ENCODE measurements at places on chromosomes 7 and 10. TPM values are rescaled to one million over a fixed set of nuclear protein-coding genes. Genes with fewer than 3 reads are reported as not detected.

Gene ASB4
- not detected for total RNA-seq

Gene IL6
- 0.87 TPM for total RNA-seq

- peak; percentile 80 for DNase-seq
These were observed 9.8 kb downstream of the SAP25 start for GRCh38 chr7:100563809-100564400.

DNA sequence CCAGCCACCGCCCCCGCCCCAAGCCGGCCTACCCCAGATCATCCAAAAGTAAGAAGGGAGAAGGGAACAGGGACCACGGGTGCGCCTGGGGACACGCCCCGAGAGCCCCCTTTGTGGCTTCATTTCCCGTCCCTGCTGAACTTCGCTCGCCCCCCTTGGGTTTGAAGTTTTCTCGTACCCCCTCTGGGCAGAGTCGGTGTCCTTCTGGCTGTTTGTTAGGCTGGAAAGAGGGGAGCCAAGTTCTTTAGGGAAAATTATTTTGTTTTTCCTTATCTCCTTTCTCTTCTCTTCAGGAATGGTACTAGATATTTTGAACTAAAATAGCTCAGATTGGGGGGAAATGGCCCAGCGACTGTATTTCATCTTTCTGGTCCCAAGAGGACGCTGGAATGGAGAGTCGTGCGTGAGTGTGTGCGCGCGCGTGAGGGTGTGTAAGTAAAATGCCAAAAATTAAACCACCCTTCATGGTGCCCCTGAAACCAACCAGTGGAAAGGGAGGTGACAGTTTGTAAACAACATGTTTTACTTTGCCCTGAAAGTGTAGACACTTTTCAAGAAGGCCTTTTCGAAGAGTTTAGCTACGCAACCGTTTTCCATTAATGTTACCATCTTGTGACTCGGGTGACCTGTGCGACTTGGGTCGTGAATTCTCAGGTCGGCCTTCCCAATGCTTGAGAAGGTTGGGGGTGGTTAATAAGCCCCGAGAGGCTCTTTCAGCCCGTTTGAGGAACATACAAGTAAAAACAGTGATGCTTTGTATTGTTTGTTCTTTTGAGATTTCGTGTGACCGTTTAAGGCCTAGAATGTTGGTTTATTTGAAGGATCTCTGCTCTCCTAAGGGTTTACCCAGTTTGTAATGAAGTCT lies 694 bp downstream of the RBM20 start:
- DNase-seq, result peak; percentile 24

- peak; percentile 46 for DNase-seq
These were observed 15.6 kb downstream of the ADAM8 start for GRCh38 chr10:133260895-133261725.

GRCh38 chr7:76073335-76073990 lies 25.6 kb downstream of the MDH2 start:
- DNase-seq, result no peak

Gene INMT
- total RNA-seq, result under 0.01 TPM

DNA sequence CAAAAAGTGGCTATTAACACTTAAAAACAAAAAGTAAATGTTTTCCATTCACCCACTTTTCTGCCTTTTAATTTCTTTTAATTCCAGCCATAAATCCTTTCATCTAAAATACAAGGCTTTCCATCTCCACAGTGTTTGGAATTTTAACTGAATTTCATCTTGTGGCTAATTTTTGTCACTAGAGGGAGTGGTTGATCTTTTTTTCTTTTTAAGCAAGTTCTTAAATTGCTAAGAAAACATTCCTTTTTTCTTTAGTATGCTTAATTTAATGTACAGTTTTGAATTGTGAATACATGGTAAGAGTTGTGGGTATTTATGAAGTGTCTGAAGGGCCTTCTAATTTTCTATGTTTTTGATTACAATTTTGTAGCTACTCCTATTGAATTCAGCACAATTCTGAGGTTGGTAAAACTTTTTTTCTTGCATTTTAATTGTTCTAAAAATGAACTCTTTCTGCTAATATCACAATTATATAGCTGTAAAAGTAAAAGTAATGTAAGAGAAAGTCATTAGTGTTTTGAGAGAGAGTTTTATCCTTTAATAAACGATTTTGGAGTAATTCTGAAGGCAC lies 54.9 kb upstream of the ANK3 start:
- peak; percentile 61 for DNase-seq

DNA sequence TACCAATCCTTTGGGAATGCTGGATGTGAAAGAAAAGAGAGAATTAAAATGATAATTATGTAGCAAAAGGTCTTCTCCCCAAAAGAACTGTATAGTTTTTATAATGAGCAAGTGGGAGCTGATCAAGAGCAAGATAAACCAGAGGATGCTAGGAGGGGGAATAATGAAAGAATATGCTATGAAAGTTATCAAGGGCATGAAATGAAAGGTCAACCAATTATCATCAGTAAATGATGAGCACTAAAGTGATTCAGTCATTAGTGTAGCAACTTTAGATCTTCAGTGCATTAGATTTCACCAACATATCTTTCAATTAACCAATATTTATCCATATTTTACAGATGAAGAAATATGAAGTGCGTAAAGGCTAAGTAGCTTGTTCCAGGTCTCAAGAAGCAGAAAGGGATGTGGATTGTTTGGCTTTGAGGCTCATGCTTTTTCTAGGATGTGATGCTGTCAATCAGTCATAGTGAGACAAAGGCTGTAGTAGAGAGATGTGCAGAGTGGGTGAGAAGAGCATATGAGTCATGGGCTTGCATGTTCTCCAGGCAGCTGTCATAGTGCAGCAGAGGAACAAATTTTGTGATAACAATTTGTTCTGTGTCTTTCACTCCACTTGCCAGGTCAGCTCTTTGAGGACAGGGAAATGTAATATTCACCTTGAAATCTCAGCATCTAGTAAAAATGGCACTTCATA lies 5.7 kb upstream of the OR2F2 start:
- DNase-seq, result no peak

Gene AGBL3
- total RNA-seq, result 0.44 TPM

GRCh38 chr10:46309511-46310142 lies 22.8 kb downstream of the ANTXRL start:
- no peak for DNase-seq

DNA sequence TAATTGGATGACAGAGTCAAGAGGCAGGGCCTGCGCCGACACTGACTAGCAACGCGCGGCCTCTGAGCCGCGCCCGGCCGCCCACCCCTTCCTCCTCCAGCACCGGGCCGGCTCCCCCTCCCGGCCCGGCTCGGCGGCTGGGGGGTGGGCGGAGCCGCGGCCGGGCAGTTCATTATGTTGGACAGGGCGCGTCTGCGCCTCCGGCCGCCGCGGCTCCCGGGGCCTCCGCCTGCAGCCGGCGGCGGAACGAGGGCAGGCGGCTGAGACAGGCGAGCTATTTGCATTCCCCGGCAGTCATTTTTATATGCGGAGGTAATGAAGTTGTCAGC lies 106.7 kb downstream of the SNX10 start:
- peak; percentile 83 for DNase-seq

Gene GNG11
- 479 TPM for total RNA-seq

GRCh38 chr10:69268761-69269416 lies 9.4 kb upstream of the HK1 start:
- DNase-seq, result no peak

GRCh38 chr10:78768041-78768835 lies 300.5 kb upstream of the ZMIZ1 start:
- DNase-seq, result no peak

DNA sequence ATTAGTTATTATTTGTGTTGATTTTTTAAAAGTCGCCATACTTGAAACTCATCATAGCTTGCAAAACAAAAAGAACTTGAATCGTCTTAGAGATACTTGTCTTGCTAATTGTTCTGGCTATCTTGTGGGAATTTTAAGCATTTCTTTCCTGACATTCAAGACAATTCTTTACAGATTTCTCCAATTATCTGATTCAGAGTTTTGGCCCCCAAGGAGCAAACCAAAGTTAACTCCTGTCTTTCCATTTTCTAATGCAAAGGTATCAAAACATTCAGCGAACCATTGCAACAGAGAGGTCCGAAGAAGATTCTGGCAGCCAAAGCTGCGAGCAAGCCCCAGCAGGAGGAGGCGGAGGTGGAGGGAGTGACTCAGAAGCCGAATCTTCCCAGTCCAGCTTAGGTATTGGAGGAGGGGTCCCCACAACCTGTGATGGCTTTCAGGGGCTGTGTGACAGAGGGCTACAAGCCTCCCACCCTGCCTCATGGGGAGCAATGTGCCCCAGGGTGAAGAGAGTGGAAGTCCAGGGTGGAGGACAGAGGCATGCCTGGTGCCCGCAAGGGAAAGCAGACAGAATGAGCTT lies 119.4 kb upstream of the STK17A start:
- DNase-seq, result no peak

Gene CLDN3
- total RNA-seq, result 0.44 TPM

Gene LRRC4
- total RNA-seq, result 0.65 TPM

- no peak for DNase-seq
These were observed 157.5 kb upstream of the NFE2L3 start for GRCh38 chr7:25994433-25994994.

- DNase-seq, result no peak
These were observed 296.3 kb upstream of the ZMIZ1 start for GRCh38 chr10:78772486-78772885.

Gene THSD7A
- 16.1 TPM for total RNA-seq

Gene UTF1
- total RNA-seq, result not detected

GRCh38 chr7:101635484-101635883 lies 6.4 kb upstream of the MYL10 start:
- no peak for DNase-seq

GRCh38 chr7:136665878-136666509 lies 202.5 kb upstream of the CHRM2 start:
- DNase-seq, result no peak

Gene ABCC2
- total RNA-seq, result 0.44 TPM

Gene LIPN
- not detected for total RNA-seq

- no peak for DNase-seq
These were observed 62.9 kb upstream of the BET1 start for GRCh38 chr7:94067047-94067446.

DNA sequence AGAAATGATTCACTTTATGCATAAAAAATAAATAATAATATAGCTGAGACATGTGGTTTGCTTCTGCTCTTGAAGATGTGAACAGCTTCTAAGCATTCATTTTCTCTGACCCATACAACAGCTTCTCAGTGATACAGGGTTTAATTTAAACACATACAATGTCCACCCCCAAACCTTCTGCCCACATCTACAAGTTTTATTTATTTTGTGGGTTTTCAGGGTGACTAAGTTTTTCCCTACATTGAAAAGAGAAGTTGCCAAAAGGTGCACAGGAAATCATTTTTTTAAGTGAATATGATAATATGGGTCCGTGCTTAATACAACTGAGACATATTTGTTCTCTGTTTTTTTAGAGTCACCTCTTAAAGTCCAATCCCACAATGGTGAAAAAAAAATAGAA lies 17.2 kb downstream of the INHBA start:
- DNase-seq, result peak; percentile 78
